ENCODE measurements at places on chromosomes 12 and 14.

DNA sequence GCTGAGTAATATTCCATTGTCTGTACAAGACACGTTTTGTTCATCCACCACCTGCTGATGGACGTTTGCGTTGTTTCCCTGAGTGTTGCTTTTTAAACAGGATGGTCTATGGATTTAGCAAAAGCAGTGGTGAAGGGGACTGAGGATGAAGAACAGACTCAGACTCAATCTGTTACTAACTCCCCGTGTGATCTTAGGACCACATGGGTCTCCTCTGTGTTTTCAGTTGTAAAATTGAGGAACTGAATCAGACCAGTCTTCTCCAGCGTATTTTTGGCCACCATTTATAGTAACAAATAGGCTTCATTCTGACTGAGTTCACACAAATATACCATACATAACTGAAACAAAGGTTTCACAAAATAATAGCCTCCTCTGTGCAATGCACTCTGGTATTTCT lies 85.6 kb downstream of the FOXN3 start:
- H3K4me1 ChIP-seq: no peaks in the 10 kb centered on the region
- no peak for DNase-seq
- no peaks in the 10 kb centered on the region for H3K27me3 ChIP-seq
- no peak overlapping the region for H3K27ac ChIP-seq

- H3K27ac ChIP-seq: no peak overlapping the region
- H3K4me3 ChIP-seq: no peak overlapping the region
- DNase-seq: no peak
- no peaks in the 10 kb centered on the region for H3K4me1 ChIP-seq
Observed at GRCh38 chr14:31703056-31703455, 141.9 kb downstream of the NUBPL start.

DNA sequence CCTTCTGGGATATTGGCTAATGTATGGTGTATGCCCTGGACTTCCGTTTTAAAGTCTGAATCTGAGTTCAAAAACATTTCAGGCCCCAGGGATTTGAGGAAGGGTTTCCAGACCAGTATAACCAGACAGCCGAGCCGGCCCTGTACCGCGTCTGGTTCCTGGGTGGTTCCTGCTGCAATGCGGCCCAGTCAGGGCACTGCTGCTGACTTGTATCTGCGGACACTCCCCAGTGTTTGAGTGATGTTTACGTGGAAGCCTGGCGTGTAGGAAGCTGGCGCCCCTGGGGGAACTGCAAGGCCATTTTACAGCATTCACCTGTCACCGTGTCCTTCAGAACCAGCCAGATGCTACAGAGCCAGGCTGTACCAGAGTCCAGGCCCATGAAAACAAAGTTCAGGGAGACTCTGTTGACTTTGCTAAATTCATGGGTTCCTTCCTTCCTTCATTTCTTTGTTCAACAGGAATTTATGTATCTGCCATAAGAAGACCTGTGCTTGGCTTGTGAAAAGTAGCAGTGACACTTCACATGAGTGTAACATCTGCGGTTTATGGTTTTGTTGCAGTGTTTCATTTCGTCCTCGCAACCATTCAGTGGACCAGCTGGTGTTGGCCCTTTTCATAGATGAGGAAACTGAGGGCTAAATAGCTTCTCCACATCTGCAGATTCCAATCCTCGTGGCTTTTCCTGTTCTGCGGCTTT lies 16.8 kb downstream of the EML1 start:
- H3K27me3 ChIP-seq: peaks cover 6% of the 10 kb centered on the region
- no peak overlapping the region for H3K27ac ChIP-seq
- H3K36me3 ChIP-seq: no peaks in the 10 kb centered on the region
- DNase-seq: no peak
- H3K4me1 ChIP-seq: no peaks in the 10 kb centered on the region

DNA sequence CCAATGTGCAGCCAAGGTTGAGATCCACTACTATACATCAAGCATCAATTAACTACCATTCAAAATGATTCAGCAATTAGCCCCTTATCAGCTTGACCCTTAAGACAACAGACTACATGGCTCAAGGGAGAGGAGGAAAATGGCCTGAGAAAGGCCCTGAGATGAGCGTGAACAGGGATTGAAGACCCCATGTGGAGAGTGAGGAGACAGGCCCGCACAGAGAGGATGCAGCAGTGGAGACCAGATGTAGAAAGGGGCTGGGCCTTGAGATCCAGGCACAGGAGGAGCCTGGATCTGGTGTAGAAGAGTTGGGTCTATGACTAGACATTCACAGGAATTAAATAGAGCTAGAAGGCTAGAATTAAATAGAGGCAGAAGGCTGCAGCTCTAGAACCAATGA lies 229.1 kb downstream of the MON2 start:
- H3K4me1 ChIP-seq: peaks cover 17% of the 10 kb centered on the region
- H3K4me3 ChIP-seq: no peak overlapping the region
- no peak for DNase-seq
- H3K27ac ChIP-seq: no peak overlapping the region

- no peak overlapping the region for H3K27ac ChIP-seq
- H3K36me3 ChIP-seq: no peaks in the 10 kb centered on the region
- H3K4me3 ChIP-seq: no peak overlapping the region
- no peaks in the 10 kb centered on the region for H3K4me1 ChIP-seq
- H3K27me3 ChIP-seq: peaks cover 45% of the 10 kb centered on the region
- no peak for DNase-seq
Observed at GRCh38 chr14:99660006-99660566, 15.2 kb downstream of the HHIPL1 start.

- no peaks in the 10 kb centered on the region for H3K36me3 ChIP-seq
- H3K4me3 ChIP-seq: no peak overlapping the region
- DNase-seq: no peak
- no peaks in the 10 kb centered on the region for H3K27me3 ChIP-seq
Observed at GRCh38 chr14:100391724-100392123, 68.6 kb downstream of the SLC25A47 start.

DNA sequence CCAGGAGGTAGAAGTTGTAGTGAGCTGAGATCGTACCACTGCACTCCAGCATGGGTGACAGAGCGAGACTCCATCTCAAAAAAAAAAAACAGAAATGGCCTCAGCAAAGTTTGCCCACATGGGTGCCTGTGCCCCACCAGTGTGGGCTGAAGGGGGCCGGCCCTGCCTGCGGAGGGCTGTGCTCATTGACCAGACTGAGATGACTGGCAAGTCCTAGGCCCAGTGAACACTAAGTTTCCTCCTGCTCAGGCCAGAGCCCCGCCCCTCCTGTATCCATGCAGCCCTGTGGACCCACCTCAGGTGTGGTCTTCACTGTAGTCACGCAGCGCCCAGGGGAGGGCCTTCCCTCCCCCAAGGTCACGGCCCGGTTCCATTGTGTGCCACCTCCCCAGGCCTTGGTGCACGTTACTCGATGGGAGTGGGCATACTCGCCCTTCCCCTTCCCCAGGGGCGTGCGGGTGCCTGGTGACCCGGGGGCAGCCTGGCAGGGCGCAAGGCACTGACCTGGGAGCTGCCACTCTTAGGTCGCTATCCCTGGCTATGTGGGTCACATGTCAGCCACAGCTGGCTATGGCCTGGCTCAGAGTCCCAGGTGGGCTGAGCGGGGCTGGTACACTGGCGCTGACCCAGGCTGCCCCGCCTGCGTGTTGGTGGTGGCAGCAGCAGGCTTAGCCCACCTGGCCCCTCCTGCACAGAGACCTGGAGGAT lies 16.1 kb downstream of the INF2 start:
- no peaks in the 10 kb centered on the region for H3K27me3 ChIP-seq
- no peaks in the 10 kb centered on the region for H3K4me1 ChIP-seq
- H3K27ac ChIP-seq: no peak overlapping the region
- peaks cover 75% of the 10 kb centered on the region for H3K36me3 ChIP-seq

- H3K36me3 ChIP-seq: no peaks in the 10 kb centered on the region
- H3K4me1 ChIP-seq: peaks cover 10% of the 10 kb centered on the region
- no peak overlapping the region for H3K4me3 ChIP-seq
- no peak overlapping the region for H3K27ac ChIP-seq
Observed at GRCh38 chr14:70643967-70644366, 2.3 kb downstream of the TTC9 start.

- H3K27ac ChIP-seq: no peak overlapping the region
- H3K4me3 ChIP-seq: no peak overlapping the region
- no peak for DNase-seq
Observed at GRCh38 chr14:51464411-51464810, 187.3 kb upstream of the FRMD6 start.

DNA sequence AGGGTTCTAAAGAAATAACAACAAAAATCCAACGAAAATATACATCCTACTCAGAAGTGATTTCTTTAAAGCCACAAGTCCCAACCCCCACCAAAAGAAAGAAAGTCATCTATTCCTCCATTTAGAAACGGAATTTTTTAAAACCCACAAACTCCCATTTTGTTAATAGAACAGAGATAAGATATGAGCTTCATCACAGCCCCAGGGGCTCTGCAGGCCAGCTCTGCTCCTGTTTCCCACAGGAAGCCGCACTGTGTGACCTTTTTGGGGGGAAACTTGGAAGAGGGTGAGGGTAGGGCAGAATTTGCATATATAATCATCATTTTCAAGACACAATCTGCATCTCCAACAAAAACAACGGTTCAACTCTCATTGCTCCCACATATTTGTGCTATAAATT lies 2.8 kb downstream of the FBXL14 start:
- H3K4me1 ChIP-seq: peaks cover 27% of the 10 kb centered on the region
- H3K27me3 ChIP-seq: no peaks in the 10 kb centered on the region
- H3K27ac ChIP-seq: no peak overlapping the region
- DNase-seq: no peak

DNA sequence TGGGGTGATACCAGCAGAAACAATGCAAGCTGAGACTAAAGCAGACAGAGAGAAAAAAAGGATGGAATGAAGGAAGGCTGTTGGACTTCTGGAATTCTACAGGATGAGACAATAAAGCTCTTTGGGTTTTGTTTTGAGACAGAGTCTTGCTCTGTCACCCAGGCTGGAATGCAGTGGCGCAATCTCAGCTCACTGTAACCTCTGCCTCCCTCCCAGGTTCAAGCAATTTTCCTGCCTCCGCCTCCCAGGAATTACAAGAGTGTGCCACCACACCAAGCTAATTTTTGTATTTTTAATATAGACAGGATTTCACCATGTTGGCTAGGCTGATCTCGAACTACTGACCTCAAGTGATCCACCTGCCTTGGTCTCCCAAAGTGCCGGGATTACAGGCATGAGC lies 115.4 kb downstream of the EXOC5 start:
- H3K27ac ChIP-seq: no peak overlapping the region
- no peak overlapping the region for H3K4me3 ChIP-seq
- H3K4me1 ChIP-seq: no peaks in the 10 kb centered on the region
